ENCODE measurements at places on chromosomes 16 and 17. TPM values are rescaled to one million over a fixed set of nuclear protein-coding genes. Genes with fewer than 3 reads are reported as not detected.

C17orf100 gene
- total RNA-seq, result 0.65 TPM

PER1 gene
- total RNA-seq, result 155 TPM

NT5M gene
- 3.5 TPM for total RNA-seq

EME1 gene
- total RNA-seq, result 1.1 TPM

TPPP3 gene
- 24.9 TPM for total RNA-seq

DNASE1 gene
- total RNA-seq, result 14.8 TPM

TMC6 gene
- 44.6 TPM for total RNA-seq

PPM1E gene
- 0.46 TPM for total RNA-seq

GRCh38 chr17:39946551-39947330 lies 16.1 kb upstream of the GSDMA start:
- no peak for DNase-seq

DNA sequence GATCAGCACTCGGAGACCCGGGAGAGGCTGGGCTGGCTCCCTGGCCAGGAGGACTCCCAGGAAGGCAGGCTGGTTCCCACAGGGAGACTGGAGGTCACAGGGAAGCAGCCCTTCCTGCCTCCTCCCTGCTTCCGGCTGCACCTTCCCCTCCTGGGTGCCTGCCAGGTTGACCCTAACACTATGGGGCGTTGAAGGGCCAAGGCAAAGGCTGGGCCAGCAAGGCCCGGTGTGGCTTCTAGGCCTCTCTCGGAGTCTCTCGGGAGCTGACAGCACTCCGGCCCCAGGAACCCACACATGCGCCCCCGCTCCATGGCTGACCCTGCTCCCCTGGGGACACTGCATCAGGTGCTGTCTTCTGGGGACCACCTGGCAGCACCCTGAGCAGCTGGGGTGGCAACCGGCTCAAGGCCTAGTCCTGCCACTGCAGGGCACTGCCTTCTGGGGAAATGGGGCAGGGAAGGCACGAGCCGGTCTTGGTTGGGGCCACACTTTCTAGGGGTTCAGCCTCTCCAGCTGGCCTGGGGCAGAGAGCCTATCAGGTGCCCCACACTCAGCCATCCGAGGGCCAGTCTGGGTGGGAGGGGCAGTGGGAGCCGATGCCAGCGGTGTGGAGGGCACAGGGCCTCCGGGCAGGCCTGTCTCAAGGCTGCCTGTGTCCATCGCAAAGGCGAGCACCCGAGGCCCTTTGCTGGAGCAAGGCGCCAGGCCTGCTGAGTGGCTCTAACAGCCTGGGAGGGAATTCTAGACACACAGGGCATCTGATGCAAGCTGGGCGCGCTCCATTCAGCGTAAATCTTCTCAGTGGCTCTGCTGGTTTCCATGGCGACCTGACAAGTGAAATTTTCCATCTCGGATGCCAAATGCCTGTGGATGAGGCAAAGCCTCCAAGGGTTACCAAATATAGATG lies 5.6 kb upstream of the MTSS2 start:
- DNase-seq, result peak; percentile 54

- peak; percentile 25 for DNase-seq
Observed at GRCh38 chr16:15899538-15900100, 11.2 kb upstream of the CEP20 start.

DNA sequence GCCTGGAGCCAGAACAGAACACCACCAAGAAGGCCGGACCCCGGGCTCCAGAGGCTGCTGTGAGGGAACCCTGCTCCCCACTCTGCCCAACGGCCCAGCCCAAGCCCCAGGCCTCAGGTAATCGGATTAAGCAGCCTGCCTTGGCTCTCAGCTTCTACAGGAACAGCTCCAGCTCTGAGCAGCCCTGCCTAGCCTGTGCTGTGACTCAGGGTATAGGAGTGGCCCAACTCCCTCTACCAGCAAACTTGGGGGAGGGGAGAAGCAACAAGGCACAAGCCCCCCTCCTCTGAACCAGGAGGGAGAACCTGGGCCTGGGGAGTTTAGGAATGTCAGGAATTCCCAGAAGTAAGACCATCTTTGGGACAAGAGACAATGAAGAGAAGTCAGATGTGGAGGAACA lies 849 bp upstream of the SOX15 start:
- no peak for DNase-seq

DNA sequence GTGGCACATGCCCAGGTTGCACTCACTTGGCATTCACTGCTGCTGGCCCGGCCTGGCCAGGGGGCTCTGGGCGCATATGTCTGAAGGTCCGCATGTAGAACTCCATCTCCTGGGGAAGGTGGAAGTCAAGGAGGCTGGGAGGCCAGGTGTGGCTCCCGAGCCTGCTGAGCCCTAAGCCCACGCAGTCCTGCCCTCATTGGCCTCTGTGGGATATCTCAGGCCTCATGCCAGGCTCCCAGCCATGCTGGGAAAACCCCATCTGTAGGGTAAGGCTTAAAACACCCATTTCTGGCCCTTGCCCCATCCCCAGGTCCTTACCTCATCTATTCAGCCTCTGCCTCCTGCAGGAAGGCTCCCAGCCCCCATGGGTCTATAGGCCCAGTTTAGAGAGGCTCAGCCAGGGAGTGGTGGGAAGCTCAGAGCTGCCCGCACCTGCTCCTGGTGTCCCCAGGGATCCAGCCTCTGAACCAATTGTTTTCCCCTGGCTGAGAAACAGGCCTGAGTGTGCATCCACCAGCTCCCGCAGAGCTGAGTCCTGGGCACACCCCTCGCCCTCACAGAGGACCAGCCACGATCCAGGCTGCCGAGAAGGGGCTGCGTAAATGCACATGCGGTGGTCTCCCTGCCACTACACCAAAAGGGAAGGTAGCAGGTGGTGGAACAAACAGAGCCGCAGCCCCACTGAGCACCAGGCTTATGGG lies 2.3 kb upstream of the TPPP3 start:
- DNase-seq, result no peak

DNA sequence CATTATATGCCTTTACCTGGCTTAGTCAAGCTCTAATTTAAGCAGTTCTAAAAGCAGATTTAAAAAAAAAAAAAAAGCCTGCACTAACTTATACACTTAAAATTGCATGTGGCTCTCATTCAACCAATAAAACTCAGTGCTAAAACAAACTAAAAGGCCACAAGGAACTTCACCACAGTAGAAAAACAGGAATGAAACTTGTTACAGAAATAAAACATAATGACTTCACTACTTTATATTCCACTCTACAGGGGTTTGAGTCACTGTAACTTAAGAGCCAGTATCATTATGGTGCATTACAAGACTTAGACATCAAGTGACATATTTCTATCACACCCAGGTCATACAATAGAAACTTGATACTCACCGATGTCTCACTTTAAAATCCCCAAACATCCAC lies 11.1 kb downstream of the CA10 start:
- DNase-seq, result no peak

DNA sequence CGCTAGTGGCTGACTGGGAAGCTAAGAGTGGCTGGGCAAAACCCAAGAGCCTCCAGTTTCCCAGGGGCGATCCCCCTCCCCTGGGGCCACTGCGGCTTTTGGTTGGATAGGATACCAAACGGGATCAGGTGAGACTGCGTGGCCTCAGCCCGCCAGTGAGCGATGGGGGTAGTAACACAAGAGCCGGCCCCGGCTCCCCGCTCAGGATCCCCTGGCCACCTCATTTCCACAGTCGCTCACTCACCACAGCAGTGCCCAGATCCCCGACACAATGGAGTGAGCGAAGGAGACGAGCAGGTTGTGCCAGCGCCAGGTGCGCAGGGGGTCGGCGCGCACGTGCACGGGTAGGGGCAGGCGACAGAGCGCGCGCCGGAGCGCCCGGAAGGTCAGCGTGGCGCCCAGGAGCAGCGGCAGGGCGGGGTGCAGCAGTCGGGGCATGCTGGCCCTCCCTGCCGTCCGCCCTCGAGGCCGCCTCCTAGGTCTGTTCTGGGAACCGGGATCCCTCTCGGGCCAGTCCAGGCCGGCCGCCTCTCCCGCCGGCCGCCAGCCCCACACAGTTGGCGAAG lies 290 bp downstream of the TLCD1 start:
- no peak for DNase-seq

- DNase-seq, result no peak
Observed at GRCh38 chr16:88915639-88916327, 49.3 kb upstream of the PABPN1L start.

GRCh38 chr17:12627781-12628451 lies 37.8 kb upstream of the MYOCD start:
- no peak for DNase-seq

DNA sequence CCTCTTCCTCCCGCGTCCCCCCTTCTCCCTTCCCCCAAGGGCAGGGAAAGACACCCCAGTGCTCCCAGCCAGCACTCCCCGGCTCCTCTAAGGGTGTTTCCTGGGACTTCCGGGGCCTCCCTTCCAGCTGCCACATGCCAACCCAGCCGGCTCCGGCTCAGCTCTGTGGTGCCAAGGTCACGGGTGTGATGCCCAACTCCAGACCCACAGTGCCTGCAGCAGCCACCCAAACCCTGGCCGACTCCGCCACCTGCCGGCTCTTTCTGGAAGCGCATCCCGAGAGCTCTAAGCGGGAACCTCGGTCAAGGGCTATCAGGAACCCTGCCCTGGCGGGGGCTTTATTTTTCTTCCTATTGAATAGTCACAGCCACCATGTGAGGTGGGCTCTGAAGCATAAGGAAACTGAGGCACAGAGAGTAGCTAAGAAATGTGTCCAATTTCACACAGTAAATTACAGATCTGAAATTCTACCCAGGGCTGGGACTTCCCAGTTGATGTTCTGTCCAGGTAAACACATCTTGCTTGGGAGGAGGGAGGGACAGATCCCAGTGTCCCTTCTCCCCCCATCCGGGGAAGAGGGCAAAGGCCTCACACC lies 3.3 kb upstream of the PPP1R1B start:
- DNase-seq, result peak; percentile 87

DNA sequence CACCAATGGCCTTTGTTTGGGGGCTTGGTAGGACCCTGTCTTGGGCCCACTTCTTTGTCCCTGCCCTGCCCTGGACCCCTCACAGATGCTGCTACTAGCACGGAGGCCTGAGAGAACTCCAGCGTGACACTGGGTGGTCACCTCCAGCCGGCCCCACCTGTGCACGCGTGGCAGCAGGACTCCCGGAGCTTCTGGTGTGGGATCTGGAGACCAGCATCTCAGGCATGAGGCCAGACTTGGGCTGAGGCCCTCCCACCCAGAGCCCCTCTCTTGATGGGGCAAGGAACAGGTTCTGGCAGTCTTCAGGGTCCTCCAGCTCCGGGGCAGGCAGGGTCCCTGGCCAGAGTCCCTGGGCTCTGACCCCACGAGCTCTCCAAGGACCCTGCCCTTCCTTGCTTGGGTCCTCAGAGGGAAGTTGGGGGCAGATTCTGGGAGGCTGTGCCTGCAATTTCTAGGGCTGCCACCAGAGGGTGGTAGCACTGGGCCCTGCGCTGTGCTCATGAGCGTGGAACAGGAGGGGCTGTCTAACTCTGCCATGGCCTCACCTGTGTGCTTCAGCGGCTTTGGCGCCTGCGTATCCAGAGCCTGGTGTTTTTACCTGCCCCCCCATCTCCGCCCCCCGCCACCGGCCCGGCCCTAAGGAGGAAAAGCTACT lies 3.1 kb upstream of the BAIAP3 start:
- no peak for DNase-seq

DNA sequence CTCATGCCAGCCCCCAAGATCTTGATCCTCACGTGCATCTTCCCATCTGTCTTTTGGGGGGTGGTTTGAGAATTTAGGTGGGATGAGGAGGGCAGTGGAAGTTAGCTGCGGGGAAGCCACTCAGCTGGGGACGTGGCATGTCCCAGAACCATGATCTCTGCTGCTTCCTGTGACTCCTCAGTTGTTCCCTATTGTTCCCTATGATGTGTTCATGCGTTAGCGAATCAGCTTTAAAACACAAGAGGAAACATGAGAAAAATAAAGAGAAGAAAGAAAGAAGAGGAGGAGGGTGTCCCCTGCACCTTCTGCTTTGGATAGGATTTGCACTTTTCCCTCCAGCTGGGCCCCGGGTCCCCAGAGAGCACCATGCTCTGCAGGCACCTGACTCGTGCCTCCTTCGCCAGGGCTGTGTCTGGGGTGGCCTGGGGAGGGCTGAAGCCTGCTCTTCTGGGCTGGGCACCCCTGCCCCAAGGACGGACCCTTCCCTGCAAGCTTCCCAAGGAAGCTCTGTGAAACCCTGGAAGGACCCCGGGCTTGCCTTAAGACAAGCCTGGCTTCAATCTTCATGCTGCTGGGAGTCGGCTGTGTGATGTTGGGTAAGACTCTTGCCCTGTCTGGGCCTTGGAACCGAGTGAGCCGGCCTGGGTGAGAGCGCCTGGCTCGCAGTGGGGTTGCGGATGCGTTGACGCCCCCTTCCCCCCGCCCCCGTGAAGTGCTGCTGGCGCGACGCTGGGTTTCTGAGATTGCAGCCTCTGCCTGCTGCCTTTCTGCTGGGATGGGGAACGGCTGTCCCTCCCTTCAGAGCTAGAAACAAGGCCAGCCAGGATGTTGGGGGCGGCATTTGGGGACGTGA lies 62.8 kb upstream of the CIBAR2 start:
- no peak for DNase-seq

GRCh38 chr16:51409001-51409675 lies 258.1 kb upstream of the SALL1 start:
- DNase-seq, result no peak

GRCh38 chr16:759110-759910 lies 1.2 kb upstream of the MSLN start:
- no peak for DNase-seq

DNA sequence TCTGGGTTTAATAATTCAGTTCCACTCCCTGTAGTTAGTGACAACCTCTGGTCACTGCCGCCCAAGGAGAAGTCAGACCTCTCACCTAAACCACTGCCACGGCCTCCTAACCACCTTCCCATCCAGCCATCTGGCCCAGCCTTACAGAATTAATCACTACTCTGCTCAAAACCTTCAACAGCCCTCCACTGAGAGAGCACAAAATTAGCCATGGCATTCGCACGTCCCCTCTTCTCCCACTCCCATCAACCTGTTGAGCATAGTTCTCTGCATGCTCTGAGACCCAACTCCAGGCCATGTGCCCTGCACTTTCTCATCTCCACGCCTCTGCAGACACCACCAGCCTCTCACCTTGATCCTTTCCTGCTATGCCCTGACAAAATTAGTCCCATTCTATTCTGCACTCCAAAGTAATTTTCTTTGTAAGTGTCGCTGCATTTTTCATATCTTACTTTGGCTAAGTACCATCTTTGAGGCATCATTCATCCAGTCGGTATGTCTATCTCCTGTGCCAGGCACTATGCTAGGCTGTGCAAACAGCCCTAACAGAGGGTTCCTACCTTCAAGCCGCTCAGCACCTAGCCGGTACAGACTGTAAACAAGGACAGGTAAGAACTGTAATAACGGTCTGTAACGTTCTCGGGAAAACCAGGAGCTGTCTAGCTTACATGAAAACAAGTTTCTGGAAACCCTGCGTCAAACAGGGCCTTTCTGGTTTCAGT lies 963 bp downstream of the COPRS start:
- no peak for DNase-seq

DNA sequence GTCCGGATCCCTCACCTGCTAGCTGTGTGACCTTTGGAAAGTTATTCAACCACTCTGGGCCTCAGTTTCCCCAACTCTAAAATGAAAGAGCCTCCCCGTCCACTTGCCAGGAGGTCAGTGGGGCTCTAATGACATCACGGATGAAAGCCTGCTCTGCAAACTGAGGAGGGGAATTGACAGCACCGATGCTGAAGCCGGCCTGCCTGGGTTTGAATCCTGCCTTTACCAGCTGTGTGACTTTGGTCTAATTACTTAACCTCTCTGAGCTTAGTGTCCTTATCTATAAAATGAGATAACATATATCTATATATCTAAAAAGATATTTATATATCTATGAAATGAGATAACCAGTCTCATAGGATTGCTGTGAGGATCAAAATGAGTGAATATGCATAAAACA lies 1.9 kb downstream of the STX1B start:
- DNase-seq, result no peak
